ENCODE measurements at places on chromosomes 12 and 14.

DNA sequence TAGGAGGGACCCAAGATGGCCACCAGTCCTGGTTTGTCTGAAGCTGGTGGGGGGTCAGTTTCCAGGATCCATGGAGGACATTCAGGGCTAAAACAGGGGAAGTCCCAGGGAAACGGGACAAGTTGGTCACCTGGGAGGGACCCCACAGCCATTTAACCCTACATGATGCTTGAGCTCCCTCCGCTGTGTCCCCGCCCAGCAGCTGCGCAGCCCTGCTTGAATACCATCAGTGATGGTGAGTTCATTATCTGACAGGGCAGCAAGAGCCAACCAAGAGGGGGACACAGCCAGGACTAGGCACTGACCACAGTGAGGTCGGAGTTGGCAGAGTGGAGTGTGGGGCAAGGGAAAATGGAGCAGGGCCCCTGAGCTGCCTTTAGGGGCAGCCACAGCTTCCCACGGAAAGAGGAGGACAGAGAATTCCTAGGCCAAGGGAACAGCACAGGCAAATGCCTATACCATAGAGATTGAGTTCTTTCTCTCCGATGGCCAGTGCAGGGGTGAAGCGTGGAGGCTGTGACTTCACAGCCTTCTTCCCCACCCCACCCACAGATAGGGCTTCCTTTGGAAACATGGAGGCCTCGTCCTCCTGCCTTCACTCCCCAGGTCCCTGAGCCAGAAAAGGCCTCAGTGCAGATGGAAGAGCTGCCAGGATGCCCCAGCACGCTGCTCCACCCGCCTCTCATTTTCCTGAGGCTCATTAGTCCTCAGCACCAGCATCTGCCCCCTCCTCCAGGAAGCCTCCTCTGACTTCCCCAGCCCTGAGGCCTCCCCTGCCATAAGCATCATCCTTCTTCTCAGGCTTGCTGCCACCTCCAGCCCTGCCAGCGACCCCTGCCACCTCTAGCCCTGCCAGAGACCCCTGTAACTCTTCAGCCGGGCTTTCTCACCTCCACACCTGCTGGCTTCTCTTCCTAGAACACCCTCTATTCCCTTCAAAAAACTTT, 51.4 kb downstream of the CYP46A1 start:
- no peak for DNase-seq

DNA sequence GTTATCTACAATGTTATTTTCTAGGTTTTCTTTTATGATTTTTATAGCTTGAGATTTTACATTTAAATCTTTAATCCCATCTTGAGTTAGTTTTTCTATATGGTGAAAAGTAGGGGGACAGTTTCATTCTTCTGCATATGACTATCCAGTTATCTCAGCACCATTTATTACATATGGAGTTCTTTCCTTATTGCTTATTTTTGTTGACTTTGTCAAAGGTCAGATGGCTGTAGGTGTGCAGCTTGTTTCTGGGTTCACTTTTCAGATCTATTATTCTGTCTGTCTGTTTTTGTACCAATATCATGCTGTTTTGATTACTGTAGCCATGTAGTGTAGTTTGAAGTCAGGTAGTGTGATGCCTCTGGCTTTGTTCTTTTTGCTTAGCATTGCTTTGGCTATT, 477.3 kb downstream of the TMEM117 start:
- no peak for DNase-seq

DNA sequence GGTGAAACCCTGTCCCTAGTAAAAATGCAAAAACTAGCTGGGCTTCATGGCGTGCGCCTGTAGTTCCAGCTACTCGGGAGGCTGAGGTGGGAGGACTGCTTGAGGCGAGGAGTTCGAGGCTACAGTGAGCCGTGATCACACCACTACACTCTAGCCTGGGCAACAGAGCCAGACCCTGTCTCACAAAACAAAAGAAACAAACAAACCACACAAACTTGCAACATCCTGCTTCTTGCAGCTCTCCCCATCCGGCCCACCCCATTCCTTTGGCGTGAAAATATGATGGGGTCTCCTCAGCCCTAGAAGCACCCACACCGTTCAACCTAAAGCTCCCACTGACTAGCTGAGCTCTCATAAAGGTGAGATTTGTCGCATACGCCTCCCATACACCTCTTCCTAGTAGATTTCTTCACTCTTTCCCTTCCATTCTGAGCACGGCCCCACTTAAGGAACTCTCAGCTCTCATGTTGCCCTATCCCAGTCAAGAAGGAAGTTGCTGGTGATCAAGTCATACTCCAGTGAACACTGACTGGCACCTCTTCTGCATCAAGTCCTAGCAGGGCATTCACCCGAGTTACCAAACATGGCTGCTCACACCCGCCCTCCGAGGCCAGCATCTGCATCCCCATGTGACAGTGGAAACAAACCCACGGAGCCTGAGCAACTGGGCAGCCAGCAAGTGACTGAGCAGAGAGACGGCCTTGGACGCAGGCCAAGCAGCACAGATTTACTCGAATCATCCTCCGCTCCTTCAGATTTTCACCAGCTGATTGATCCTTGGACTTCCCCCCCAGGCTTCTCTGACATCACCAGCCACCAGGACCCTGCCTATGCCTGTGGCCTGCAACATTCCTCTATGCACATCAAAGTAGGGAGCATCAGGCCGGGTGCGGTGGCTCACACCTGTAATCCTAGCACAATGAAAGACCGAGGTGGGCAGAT, 18.9 kb upstream of the CD27 start:
- no peak for DNase-seq

GRCh38 chr14:103641161-103641560, 12.2 kb downstream of the KLC1 start:
- DNase-seq, result no peak

- no peak for DNase-seq
These were observed 189.5 kb upstream of the FRMD6 start for GRCh38 chr14:51462182-51462581.

- DNase-seq, result no peak
These were observed 119.5 kb downstream of the ANO4 start for GRCh38 chr12:100913872-100914592.

DNA sequence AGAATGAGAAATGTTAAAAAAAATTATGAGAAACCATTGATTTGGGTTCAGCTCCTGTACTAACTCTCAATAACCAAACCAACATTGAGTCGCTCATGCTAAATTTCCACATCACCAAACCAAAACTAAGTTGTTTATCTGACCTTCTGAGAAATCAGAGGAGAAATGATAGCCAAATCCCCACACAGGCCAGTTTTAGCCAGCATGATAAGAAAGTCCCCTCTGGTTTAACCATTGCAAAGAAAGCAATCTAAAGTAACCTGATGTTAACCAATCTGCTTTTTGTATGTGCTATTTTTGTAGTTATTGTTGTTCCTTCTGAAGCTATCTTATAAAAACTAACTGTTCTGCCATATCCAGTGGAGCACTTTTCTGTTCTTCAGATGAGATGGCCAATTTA, 599.7 kb downstream of the SLC16A7 start:
- no peak for DNase-seq

DNA sequence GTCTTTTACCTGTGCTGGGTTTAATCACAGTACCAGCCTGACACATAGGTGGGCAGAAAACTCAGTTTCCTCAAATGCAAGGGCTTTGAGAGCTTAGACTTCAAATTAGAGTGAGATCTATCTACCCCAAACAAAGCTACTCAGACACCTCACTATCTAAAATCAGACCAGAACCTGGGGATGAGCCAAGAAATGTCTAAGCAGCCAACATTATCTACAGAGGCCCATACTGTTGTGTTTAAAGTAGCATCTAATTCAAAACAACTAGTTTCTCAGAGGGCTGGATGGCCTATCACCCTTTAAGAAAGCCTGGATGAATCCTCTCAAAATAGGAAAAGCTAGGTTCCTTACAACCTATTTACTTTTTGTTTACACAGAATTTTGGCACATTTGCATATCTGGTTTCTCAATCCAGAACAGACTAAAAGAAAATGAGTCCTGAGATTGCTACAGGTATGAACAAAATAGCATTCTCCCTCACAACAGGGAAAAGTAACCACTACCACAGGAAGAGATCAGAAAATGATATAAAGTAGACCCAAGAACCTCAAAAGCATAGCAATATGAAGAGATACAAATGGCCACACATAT, 142.4 kb downstream of the ZFP36L1 start:
- DNase-seq, result no peak

GRCh38 chr14:65296876-65297275, 115.7 kb upstream of the FUT8 start:
- no peak for DNase-seq

DNA sequence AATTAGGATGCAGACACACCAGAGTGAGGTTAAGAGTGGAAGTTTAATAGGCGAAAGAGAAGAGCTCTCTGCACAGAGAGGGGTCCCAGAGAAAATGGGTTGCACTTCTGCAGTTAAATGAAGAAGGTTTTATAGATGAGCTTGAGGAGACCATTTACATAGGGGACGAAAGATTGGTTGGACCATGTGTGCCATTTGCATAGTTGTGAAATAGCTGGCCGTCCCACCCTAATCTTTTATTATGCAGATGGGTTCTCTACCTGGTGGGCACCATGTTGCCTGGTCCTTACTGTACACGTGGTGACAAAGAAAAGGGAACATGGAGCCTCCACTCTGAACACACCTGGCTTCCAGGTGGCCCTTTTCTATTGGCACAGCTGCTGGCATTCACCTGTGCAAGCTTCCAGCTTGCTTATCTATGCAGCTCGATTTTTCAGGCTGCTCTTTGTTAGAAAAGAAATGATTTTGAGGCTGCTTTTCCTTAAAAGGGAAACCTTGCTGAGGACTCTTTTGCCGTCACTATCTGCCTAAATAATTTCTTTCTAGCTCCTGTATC, 67.1 kb upstream of the SRSF5 start:
- no peak for DNase-seq

- no peak for DNase-seq
These were observed 91.7 kb upstream of the RASSF8 start for GRCh38 chr12:25866586-25867378.

DNA sequence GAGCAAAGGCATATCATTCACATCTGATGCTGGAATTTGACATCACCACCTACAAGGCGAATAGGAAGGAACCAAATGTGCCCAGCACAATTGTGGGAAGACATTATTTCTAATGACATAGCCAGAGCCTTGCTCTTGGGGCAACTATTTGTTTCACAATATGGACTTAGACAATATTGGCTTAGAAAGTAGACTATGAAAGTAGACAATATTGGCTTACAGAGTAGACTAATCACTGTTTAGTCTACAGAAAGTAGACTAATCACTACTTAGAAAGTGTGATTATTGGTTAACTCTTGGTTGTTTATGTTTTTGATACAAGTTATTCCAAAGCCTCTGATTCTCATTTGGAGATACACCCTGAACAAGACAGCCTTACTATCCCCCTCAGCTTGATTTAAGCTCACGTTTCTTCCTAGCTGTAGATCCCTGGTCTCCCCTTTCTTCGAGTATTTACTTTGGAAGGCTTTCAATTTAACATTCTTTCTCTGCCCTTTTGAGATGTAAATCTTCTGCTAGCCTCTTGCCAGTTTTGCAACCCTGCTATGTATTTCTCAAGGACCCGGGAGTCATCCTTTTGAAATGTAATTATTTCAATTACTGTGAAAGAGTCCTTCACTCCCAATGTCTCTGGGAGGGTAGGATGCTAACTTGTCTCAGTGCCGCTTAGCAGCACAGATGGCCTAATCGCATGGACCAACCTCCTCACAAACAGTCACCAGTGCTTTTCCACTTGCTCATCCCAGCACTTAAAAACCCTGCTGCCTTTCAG, 843.2 kb downstream of the GALC start:
- no peak for DNase-seq

DNA sequence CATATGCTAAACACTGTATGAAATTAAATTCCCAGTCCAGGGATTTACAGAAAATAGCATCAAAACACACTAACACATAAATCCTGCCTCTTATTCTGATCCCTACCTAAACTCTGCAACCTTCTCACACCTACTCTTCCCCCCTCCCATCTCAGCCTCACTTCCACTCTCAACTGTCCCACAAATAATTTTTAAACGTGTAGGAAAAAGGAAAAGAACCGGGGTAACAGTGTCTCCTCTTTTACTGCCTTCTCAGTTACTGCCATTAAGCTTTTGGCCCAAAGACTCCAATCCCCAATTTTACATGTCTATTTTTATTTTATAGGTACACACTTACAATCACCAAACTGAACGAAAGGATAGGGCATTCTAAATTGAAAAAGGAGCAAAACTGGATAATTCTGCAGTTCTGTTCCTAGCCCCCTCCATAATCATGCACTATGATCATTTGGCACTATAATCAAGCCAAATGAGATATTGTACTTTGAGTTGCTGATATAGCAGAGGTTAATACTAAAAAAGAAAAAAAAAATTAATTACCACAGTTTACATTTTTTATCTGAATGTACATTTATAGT, 2.9 kb downstream of the DUSP16 start:
- no peak for DNase-seq

GRCh38 chr14:33879684-33880286, 71.1 kb downstream of the EGLN3 start:
- DNase-seq, result no peak

DNA sequence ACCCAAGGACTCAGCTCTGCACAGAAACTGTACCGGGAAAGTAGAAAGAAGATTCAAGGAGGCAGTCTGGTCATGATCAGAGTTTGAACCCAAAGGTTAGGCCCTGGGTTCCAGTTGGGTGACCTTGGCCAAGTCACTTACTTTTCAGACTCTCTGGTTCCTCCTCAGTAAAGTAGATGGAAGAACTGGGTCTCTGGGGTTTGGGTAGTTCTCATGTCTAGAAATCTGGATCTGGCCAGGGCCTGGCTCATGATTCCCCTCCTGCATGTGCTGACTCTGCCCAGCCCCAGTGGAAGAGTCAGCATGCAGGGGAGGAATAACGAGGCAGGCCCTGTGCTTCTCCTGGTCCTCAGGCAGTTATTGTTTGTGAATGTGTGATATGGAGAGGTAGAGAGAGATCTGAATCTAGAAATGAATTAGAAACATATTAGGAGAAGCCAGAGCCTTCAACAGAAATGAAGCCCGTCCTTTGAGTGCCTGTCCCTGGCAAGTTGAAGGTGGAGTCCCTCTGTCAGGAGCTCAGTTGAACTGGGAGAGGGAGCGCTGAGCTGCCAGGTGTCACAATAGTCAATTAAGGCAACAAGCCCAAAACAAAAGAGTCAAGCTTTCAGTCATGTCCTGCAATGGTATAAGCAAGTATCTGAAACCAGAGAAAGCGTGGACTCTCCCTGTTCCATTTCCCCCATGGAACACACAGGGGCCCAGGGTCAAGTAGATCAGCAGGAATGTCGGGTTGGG, 131.3 kb upstream of the HIF1A start:
- no peak for DNase-seq

GRCh38 chr12:24838531-24838950, 110.4 kb downstream of the BCAT1 start:
- DNase-seq, result no peak

GRCh38 chr12:62776997-62777396, 158.0 kb downstream of the PPM1H start:
- DNase-seq, result no peak

- DNase-seq, result no peak
These were observed 36.2 kb upstream of the FERMT2 start for GRCh38 chr14:52987042-52987441.

- no peak for DNase-seq
These were observed 130.8 kb downstream of the TMX1 start for GRCh38 chr14:51370758-51371386.
